ENCODE measurements at places on chromosomes 16 and 17.

- no peak for DNase-seq
These were observed 206.9 kb downstream of the MAP2K4 start for GRCh38 chr17:12227547-12227946.

DNA sequence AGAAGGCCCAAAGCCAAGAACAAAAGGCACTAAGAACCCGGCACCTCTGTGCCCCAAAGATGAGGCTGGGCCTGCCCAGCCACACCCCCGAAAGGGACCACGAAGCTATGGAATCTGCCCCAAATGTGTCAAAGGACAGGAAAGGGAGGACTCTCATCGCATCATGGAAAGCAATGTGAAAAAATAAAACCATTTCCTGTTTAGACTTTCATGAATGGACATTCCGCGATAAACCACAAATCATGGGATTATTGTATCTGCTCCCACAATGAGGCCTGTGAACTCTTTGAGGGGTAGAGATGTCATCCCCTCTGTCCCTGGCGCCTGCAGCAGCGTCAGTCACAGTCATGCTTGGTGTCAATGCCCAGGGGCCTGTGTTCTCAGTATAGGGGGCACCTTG lies 135.0 kb downstream of the COPRS start:
- DNase-seq = no peak

DNA sequence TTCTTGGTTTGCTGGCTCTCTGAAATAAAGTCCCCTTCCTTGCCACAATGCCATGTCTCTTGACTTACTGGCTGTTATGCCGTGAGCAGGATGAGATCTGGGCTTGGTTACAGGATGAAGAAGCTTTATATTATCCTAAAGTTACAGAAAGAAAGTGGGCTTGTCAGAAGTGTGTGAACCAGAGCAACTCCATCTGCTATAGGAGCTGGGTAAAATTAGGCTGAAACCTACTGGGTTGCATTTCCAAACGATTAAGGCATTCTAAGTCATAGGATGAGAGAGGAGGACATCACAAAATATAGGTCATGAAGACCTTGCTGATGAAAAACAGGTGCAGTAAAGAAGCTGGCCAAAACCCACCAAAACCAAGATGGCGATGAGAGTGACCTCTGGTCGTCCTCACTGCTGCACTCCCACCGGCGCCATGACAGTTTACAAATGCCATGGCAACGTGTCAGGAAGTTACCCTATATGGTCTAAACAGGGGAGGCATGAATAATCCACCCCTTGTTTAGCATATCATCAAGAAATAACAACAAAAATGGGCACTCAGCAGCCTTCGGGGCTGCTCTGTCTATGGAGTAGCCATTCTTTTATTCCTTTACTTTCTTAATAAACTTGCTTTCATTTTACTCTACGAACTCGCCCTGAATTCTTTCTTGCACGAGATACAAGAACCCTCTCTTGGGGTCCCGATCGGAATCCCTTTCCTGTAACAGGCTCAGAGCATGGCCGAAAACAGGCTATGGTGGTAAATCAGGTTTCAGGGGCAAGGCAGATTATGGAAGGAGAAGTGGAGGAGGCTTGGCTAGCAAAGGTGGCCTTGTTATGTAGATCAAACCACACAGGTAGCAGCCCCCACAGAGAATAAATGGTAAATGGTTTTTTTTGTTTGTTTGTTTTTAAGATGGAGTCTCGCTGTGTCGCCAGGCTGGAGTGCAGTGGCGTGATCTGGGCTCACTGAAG lies 81.3 kb upstream of the C16orf82 start:
- no peak for DNase-seq

- DNase-seq = peak; percentile 31
These were observed 18.6 kb downstream of the GRIN2C start for GRCh38 chr17:74840989-74841666.

DNA sequence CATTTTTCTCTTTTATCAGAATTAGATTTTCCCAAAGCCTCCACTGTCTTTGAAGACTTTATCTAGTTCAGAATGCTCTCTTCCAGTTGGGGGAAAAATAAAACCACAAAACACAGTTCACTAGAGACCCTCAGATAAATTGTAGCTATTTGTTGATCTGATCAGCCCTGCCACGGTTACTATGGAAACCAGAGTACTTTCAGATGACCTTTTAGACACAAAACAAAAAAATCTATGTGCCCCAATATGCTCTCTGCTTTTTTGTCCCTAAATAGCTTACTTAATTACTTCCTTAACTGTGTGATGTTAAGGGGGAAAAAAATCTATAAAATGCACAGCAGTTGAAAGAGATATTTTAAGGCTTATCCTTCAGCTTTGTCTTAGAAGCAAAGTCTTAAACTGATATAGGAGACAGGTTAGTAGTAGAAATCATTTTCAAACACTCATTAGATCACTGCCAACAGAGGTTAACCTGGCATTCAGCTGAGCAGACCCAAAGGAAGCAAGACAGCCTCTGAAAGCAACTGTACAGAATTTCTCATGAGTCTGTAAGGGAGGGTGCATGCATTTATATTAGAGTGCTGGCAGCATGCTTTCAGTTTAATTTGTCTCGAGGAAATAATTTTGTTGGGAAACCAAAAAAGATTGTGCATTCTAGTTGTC lies 129.9 kb upstream of the CACNG5 start:
- no peak for DNase-seq

GRCh38 chr17:51155416-51155815 lies 2.1 kb downstream of the NME1 start:
- no peak for DNase-seq

- no peak for DNase-seq
These were observed 88.9 kb upstream of the HLF start for GRCh38 chr17:55175788-55176427.

DNA sequence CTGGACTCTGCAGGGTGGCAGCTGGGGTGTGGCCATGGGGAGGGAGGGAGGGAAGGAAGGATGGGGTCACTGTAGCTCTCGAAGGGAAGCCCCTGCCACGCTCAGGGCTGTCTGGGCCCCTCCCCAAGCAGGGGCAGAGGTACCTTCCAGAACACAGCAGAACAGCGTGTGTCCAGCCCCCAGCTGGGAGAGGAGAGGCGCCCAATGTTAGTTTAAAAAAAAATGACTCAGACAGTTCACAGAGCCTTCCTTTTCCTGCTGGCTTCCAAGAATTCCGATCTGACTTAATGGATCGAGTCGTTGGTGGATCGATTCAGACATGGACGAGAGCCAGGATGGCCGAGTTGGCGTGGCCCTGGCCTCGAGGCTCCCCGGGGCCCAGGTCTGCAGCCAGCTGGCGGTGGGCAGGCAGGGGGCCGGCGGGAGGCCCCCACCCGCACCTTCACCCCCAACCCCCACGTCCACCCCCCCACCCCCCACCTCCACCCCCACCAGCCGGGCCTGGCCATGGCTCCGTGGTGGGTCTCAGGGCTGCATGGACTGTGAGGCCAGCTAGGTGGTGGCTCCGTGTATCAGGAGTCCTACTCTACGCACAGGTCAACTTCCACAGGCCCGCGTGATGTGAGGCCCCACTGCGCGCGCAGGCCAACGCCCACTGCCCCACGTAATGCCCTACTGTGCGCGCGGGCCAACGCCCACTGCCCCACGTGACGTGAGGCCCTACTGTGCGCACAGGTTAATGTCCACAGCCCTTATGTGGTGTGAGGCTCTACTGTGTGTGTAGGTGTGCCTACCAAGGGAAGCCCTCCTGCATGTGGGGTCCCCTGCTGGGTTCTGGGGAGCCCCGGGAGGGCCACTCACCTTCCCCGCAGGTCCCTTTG lies 21.8 kb downstream of the CACNA1H start:
- DNase-seq = no peak

- DNase-seq = no peak
These were observed 104.4 kb downstream of the VPS53 start for GRCh38 chr17:610276-610675.

- no peak for DNase-seq
These were observed 46.5 kb downstream of the HNF1B start for GRCh38 chr17:37698132-37698910.

DNA sequence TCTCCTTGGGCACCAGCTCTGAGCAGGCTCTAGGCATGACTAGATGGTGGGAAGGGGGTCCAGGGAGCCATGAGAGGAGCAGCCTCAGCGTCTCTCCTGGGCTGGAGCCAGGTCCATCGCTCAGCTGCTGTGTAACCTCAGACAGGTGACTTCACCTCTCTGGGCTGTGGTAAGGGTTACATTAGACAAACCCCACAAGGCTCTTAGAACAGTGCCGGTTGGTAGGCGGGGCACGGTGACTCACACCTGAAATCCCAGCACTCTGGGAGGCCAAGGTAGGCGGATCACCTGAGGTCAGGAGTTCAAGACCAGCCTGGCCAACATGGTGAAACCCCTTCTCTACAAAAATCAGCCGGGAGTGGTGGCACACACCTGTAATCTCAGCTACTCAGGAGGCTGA lies 18.1 kb upstream of the NPTX1 start:
- no peak for DNase-seq

DNA sequence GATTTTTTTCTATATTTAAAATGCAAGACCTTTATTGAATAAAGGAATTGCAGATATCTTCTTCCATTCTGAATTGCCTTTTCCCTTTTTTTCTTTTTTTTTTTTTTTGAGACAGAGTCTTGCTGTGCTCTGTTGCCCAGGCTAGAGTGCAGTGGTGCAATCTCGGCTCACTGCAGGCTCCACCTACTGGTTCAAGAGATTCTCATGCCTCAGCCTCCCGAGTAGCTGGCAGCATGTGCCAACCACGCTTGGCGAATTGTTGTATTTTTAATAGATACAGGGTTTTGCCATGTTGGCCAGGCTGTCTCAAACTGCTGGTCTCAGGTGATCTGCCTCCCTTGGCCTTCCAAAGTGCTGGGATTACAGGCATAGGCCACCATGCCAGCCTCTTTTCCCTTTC lies 151.5 kb downstream of the CEP112 start:
- DNase-seq = no peak

DNA sequence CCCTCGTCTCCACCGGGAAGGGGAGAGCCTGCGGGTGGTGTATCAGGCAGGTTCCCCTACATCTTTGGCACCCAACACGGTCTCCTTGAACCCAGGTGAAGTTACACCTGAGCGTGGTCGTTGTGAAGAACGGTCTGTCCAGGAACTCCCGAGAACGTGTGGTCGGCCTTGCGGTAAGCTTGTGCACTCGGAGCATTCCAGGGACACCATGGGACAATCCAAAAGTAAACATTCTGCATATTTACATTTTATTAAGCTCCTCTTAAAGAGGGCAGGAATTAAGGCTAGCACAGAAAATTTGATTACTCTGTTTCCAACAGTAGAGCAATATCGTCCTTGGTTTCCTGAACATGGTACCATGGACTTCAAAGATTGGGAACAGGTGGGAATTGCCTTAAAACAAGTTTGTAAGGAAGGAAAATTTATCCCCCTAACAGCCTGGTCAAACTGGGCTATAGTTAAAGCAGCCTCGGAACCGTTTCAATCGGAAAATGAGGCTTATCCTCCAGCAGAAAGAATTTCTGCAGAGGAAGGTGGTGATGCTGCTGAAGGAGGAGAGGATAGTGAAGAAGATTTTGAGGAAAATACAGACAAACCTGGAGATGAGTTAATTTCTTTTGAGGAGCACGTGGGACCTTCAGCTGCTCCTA lies 18.2 kb downstream of the ALOX15B start:
- no peak for DNase-seq

DNA sequence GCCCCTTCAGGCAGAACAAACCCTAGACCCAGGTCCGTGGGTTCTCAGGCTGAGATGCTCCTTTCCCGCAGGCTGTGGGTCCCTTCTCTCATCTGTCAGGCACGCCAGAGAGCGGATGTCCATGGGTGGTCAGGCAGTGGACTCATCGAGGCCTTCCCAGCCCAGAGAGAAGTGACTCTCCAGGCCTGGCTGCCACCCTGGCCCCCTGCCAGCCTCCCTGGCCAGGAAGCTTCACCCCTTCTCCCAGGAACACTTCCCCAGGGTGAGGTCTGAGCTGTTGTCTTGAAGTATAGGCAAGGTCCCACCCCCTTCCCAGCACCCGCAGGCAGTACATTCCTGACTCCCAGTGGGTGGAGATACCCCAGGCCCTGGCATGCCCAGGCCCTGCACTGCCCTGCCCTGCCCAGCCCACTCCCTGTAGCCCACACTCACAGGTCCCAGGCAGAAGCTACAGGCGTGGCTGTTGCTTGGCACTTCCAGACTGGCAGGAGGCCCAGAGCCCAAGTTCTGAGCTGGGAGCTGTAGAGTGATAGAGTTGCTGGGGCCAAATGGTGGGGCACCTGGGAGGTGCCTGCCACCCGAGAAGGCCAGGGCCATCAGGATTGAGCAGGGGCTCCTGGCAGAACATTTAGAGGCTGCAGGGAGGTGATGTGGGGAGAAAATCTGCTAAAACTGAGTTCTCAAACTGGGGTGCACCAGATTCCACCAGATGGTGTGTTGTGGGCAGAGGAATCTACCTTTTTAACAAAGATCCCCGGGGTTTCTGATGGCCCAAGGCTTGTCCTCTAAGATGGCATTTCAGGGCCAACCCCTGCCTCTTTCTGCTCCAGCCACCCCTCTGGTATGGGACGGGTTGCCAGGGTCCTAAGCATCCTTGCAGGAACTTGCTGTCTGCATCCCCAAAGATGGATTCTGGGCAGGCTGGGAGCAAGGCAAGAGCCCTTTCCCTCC lies 6.7 kb downstream of the ITGA3 start:
- DNase-seq = no peak

DNA sequence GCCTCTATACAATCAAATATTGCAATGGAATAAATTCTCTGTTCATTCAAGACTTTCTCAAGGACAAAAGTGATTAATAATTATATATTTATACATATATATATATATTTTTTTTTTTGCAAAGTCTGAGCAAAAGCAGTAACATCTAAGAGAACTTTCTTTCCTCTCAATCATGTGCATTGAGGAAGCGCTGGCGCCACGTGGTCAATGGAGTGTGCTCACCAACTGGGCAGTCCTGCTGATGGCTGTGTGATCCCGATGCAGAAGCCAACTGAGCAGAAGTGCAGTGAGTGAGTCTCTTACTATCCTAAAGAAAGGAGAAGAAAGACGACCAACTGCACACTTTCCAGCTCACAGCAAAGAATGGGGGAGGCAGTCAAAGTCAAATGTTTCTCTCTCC lies 37.2 kb upstream of the ULK2 start:
- DNase-seq = no peak

DNA sequence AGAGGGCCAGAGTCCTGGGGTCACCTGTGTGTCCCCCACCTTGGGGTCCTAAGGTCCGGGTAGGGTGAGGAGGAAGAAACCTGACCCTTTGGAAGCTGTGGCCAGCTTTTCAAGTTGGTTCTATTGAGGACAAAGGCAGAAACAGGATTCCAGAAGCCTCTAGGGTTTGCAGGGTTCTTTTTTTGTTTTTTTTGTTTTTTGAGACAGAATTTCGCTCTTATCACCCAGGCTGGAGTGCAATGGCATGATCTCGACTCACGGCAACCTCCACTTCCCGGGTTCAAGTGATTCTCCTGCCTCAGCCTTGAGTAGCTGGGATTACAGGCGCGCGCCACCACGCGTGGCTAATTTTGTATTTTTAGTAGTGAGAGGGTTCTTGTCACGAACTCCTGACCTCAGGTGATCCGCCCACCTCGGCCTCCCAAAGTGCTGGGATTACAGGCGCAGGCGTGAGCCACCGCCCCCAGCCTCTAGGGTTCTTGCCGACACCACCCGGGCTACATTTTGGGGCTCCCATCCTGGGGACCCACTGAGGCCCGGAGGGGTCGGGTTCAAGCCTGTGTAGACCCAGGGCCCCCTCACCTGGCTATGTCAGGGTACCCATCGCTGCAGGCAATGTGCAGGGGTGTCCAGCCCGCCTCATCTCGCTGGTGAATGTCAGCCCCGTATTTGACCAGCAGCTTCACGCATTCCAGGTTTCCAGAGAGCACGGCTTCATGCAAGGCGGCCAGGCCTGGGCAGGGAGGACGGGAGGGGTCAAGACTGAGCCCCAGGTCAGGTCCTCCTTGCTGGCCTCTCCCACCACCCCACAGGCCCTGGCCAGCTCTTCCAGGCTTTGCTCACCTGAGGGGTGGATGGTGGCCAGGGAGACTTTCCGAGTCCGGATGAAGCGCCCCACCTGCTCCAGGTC lies 674 bp downstream of the PPP1R27 start:
- DNase-seq = no peak

- no peak for DNase-seq
These were observed 14.5 kb upstream of the MYO18A start for GRCh38 chr17:29194669-29195068.

Measured in CD4-positive, alpha-beta T cell treated with Interferon alpha-2 for 1 hour (primary cell).